Sigmoid colon (tissue), 7 donors: ENCODE measurements at places on chromosomes 5 and 9. TPM values are rescaled to one million over a fixed set of nuclear protein-coding genes. Genes with fewer than 3 reads are reported as not detected.

- no peaks in the 10 kb centered on the region for H3K4me1 ChIP-seq
- peaks cover 30% of the 10 kb centered on the region for H3K36me3 ChIP-seq
- no peak overlapping the region for H3K4me3 ChIP-seq
- H3K27me3 ChIP-seq = no peaks in the 10 kb centered on the region
- DNase-seq = no peak
Observed at GRCh38 chr9:111412280-111412679, 71.9 kb downstream of the ECPAS start.

PHYHD1 gene
- total RNA-seq = 30.5 TPM

DNA sequence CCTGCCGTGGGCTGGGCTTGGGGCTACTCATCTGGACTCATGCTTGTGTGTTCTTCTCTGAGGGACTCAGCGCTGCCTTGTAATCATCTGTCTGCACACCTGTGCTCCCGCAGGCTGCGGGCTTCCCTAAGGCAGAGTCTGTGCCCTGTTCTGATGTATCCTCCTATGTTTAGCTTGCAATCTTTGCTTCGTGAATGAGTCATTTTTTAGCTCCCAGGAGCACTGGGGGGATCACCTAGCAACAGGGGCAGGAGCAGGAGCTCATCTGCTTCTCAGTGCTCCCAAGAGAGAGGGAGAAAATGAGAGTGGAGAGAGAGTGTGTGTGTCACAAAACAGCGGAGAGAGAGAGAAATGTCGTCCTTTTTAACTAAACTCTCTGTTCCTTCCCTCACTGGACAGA, 202.4 kb upstream of the ZNF618 start:
- no peak overlapping the region for H3K4me3 ChIP-seq
- no peaks in the 10 kb centered on the region for H3K36me3 ChIP-seq
- no peaks in the 10 kb centered on the region for H3K4me1 ChIP-seq

DNA sequence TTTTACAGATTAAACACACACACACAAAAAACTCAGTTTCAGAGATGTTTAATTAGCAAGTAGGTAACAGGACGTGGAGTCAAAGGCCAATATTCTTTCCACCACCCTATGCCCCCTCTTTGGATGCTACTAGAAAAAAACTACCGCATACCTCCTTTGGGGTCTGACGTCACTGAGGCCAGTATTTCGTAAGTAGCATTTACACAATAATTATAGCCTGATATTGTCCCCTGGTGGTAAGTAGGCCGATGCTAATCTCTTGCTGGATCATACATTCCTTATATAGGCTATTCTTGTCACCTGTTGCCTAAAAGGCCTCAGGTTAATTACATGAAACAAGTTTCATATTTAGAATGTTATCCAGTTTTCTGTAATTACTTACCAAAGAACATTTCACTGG, 21.0 kb upstream of the SMARCA2 start:
- no peak overlapping the region for H3K4me3 ChIP-seq
- no peak overlapping the region for H3K27ac ChIP-seq
- no peak for DNase-seq
- no peaks in the 10 kb centered on the region for H3K36me3 ChIP-seq
- H3K27me3 ChIP-seq = no peaks in the 10 kb centered on the region

- DNase-seq = no peak
- H3K36me3 ChIP-seq = no peaks in the 10 kb centered on the region
- H3K4me3 ChIP-seq = no peak overlapping the region
- peaks cover 19% of the 10 kb centered on the region for H3K4me1 ChIP-seq
Observed at GRCh38 chr5:160315968-160316367, 3.6 kb upstream of the CCNJL start.

EQTN gene
- not detected for total RNA-seq

- no peak for DNase-seq
- H3K4me1 ChIP-seq = no peaks in the 10 kb centered on the region
- H3K4me3 ChIP-seq = no peak overlapping the region
Observed at GRCh38 chr9:72203205-72203803, 54.1 kb downstream of the GDA start.

DNA sequence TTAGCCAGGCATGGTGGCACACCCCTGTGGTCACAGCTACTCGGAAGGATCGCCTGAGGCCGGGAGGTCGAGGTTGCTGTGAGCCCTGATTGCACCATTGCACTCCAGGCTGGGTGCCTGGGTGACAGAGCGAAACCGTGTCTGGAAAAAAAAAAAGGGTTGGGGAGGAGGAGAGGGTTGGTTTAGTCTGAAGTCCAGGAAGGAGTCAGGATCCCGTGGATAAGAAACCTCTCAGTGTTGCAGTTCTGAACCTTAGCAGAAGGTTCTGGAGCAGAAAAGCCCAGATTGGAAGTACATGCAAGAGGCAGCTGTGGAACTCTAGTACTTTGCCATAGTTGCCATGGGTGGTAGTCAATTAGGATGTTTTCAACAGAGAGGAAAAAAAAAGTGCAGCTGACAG, 125.2 kb upstream of the CPEB4 start:
- H3K4me3 ChIP-seq = no peak overlapping the region
- no peak for DNase-seq
- no peak overlapping the region for H3K27ac ChIP-seq
- no peaks in the 10 kb centered on the region for H3K27me3 ChIP-seq
- H3K36me3 ChIP-seq = no peaks in the 10 kb centered on the region
- no peaks in the 10 kb centered on the region for H3K4me1 ChIP-seq

- no peaks in the 10 kb centered on the region for H3K4me1 ChIP-seq
- no peaks in the 10 kb centered on the region for H3K36me3 ChIP-seq
- no peaks in the 10 kb centered on the region for H3K27me3 ChIP-seq
Observed at GRCh38 chr9:95724253-95724991, 151.1 kb upstream of the ERCC6L2 start.
